Natural killer cell (primary cell): ENCODE measurements at places on chromosomes 3 and 15. TPM values are rescaled to one million over a fixed set of nuclear protein-coding genes. Genes with fewer than 3 reads are reported as not detected.

Gene SLC28A2
- not detected for total RNA-seq

Gene BSN
- total RNA-seq = 0.35 TPM

Gene RAB11A
- total RNA-seq = 84.7 TPM

Gene ACAN
- total RNA-seq = not detected

Gene CCNB2
- total RNA-seq = 0.47 TPM

DNA sequence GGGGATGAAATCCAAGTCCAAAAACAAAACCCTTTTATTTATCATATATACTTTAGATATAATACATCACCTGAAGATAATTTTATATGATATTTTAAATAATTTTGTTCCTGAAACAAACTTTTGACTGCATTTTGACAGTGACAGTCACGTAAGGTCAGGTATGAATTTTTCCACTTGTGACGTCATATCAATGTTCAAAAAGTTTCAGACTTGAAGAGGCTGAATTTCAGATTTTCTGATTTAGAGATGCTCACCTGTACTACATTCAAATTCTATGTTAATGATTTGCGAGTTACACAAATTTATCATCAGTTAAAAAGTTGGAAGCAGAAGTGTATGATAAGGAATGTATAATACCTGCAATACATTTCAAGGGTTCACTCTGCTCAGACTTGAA, 136.1 kb upstream of the EPHA6 start:
- no peak for DNase-seq
- H3K4me1 ChIP-seq = no peaks in the 10 kb centered on the region
- no peak overlapping the region for H3K27ac ChIP-seq
- no peaks in the 10 kb centered on the region for H3K27me3 ChIP-seq
- H3K36me3 ChIP-seq = no peaks in the 10 kb centered on the region

DNA sequence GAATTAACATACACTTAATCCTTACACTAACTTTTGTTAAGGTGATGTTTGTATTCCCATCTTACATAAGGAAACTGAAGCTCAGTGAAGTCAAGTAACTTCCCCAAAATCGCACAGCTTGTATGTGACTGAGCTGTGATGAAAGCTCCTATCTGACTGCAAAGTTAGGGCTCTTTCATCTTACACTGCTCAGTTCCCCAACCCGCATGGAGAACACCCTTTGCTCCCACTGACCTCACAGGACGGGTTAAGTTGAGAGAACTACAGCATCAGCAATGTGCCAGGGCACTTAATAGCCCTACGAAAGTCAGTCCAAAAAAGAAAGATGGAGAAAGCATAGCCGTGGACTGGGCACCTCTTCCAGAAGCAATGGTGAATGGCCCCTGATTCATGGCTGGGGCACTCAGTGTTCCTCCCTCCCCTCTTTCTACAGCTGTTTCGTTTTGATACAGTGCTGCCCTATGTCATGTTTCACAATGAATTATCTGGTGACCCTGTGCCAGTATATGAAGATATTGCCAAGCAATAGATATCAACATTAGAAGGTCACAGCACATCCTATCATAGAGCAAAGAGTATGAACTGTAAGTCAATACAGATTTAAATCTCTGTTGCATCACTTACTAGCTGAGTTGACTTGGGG, 38.0 kb downstream of the CADPS start:
- no peak overlapping the region for H3K4me3 ChIP-seq
- no peaks in the 10 kb centered on the region for H3K4me1 ChIP-seq
- no peaks in the 10 kb centered on the region for H3K36me3 ChIP-seq
- H3K27ac ChIP-seq = no peak overlapping the region
- no peak for DNase-seq

DNA sequence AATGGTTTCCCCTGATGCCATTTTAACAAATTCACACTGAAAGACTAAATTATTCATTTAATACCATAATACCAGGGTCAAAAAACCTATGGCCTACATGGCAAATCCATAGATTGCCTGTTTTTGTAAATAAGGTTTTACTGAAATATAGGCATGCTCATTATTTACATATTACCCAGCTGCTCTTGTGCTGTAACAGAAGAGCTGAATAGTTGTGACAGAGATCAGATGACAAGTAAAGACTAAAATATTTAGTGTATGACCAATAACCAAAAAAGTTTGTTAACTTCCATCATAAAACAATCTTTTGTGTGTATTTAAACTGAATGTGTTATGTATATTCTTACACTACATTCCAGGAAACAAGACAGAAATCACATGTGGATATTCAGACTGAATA, 60.2 kb downstream of the DENND4A start:
- DNase-seq = no peak
- H3K27ac ChIP-seq = no peak overlapping the region
- H3K4me1 ChIP-seq = no peaks in the 10 kb centered on the region
- H3K27me3 ChIP-seq = no peaks in the 10 kb centered on the region
